ENCODE measurements at places on chromosomes 1 and 21.

GRCh38 chr1:15290382-15290781, 43.4 kb downstream of the FHAD1 start:
- no peak for DNase-seq

- no peak for DNase-seq
These were observed 52.0 kb downstream of the TOMM20 start for GRCh38 chr1:235076504-235077162.

- no peak for DNase-seq
These were observed 107.3 kb upstream of the ADGRL4 start for GRCh38 chr1:79113836-79114235.

- DNase-seq, result no peak
These were observed 7.7 kb downstream of the ENSA start for GRCh38 chr1:150621497-150622302.

GRCh38 chr1:236536540-236536939, 12.8 kb downstream of the LGALS8 start:
- DNase-seq, result no peak

- no peak for DNase-seq
These were observed 63.5 kb upstream of the ADARB1 start for GRCh38 chr21:45010860-45011259.

GRCh38 chr1:154767315-154768240, 102.5 kb downstream of the KCNN3 start:
- DNase-seq, result no peak

GRCh38 chr1:153081736-153082135, 10.3 kb upstream of the SPRR2B start:
- DNase-seq, result no peak

DNA sequence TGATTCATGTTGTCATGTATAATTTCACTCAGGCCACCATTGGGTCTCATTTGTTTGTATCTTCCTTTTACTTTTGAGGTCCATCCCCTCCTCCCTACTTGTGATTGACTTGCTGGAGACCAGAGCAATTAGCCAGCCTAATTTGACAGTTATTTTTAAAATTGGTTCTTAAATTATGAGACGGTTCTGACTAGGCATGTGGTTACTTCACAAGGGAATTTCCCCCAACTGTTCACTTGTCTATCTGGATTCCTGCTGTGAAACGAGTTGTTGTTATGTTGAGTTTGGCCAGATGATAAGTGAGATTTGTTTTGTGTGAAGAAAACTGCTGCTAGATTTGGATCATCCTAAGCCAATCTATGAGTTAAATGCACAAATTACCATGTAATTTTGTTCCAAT, 359.1 kb downstream of the BARHL2 start:
- no peak for DNase-seq

DNA sequence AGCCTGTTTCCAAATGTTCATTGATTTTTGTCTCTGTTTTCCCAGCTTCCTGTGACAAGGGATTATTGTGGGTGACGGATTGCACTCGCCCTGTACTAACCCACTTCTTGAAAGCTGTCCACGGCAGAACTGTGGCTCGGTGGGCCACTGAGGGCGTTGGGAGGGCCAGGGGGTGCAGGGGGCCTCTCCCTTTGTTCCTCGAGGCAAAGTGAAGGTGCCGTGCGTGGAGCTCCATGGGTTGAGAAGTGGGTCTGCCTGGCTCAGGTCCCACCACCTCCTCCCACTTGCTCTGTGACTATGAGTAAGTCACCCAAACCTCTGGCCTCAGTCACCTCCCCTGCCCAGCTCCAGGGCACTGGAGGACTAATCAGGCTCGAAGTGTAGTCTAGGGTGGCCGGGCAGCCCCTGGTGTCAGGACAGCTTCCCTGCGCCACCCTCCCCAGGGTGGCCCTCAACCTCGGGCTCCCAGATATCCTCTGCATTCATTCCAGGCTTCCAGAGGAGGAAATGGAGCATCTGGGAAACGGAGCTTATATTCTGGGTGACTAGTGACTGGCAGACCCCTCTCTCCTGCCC, 148.6 kb downstream of the NPHP4 start:
- no peak for DNase-seq

GRCh38 chr1:246178717-246179311, 328.3 kb downstream of the SMYD3 start:
- DNase-seq, result no peak

DNA sequence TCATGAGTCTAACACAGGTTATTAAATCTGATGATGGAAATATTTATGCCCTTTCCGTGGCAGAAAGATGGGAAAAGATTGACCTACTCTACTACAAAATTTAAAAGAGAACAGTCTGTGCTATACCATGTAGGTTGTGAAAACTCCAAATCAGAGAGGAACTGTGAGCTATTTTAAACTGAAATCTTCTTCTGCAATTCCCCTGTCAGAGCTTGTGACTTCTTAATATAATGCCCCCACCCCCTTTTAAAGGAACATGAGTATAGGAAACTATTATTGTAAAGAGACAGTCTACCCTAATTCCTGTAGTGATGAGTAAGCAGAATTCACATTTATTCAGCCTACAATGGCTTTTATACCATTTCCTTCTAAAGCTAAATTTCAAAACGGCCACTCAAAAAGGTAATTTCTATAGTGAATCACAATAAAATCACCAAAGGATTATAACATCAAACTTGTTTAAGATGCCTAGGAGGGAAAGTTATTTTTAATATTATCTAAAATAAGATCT, 11.7 kb downstream of the DSCAM start:
- no peak for DNase-seq

GRCh38 chr1:37667023-37667671, 25.2 kb upstream of the CDCA8 start:
- no peak for DNase-seq

- DNase-seq, result no peak
These were observed 2.6 kb upstream of the TDRD10 start for GRCh38 chr1:154499446-154499845.

DNA sequence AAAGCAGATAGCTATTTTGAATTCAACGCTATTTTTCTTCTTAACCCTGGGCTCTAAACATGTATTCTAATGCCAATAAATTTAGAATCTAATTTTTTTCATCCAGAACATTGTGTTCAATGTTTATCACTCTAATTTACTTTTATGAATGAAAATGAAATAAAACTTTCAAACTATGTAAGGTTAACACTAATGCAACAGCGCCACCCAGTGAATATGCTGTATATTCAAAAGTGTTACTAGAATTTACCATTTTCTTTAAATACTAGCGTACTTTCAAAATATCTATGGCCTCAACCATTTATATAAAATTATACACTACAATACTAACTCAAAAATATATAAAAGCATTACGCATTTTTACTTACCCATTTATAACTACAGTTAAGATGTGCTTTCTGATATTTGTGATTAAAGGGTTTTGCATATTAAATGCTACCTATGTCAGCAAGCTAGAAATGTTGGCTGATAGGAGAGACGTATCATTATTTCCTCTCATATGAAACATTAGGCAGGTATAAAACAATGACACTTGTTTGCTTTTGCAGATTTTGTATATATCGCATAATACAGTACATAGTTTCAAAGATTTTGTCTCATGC, 5.9 kb upstream of the NUF2 start:
- DNase-seq, result no peak

DNA sequence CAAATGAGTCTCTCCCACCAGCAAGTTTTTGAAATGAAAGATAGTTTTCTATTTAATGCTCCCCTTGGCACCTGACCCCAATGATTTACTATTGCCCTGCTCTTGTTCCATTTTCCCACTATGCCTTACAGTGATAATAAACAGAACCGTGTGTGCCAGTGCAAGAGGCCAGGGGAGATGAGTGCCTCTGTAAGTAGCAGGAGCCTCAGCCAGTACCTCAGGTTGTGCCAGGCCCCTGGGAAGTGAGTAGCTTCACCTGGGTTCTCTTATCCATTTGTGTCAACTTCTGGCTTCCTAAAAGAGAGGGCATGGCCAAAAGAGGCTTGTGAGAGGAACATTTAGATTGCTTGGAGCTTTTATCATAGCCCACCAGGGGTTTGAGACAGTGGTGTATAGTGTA, 3.4 kb upstream of the ROR1 start:
- DNase-seq, result no peak

DNA sequence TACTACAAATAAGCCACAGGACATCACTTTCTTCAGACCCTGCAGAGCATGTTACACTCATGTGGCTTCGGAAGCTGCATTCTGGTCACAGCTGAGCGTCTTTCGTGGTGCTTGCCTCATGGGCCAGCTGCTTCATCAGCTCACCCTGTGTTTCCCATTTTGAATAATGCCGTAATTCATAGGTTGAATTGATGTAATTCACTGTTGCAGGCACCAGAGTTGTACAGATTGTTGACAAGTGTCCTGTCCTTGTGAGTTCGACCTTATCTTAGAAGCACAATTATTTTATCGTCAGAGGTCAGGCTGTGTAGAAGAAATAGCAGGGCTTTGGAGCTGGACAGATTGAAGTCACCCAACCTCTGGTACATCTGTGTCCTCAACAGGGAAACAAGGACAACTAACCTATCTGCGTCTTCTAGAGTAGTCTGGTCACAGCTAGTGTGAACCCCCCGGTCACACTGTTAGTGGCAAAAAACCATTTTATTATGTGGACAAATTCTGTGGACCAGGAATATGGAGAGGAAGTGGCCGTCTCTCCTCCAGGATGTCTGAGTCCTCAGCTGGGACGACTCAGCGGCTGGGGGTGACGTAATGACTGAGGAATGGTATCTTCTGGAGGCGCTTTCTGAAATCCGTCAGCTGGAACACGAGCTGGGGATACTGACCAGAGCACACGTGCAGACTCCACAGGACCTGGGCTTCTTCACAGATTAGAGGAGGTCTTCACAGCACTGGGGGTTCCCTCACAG, 17.8 kb downstream of the PKNOX1 start:
- no peak for DNase-seq

GRCh38 chr1:163066168-163066567, 3.0 kb upstream of the RGS4 start:
- DNase-seq, result no peak

GRCh38 chr1:88221411-88221810, 462.7 kb upstream of the PKN2 start:
- no peak for DNase-seq

All from coronary artery (tissue), 2 donors.